ENCODE measurements at places on chromosomes 13 and 19. TPM values are rescaled to one million over a fixed set of nuclear protein-coding genes. Genes with fewer than 3 reads are reported as not detected.

- H3K27ac ChIP-seq: no peak overlapping the region
- no peaks in the 10 kb centered on the region for H3K36me3 ChIP-seq
- H3K4me3 ChIP-seq: no peak overlapping the region
- H3K27me3 ChIP-seq: no peaks in the 10 kb centered on the region
- DNase-seq: no peak
Measured at GRCh38 chr13:34822650-34823049, 119.4 kb upstream of the NBEA start.

- H3K27me3 ChIP-seq: no peaks in the 10 kb centered on the region
- H3K4me3 ChIP-seq: no peak overlapping the region
- no peaks in the 10 kb centered on the region for H3K36me3 ChIP-seq
- no peaks in the 10 kb centered on the region for H3K4me1 ChIP-seq
Measured at GRCh38 chr13:71015021-71015420, 852.0 kb downstream of the DACH1 start.

The CEACAM7 gene
- 2.1 TPM for total RNA-seq

The VSTM2B gene
- 0.23 TPM for total RNA-seq

The PEX11G gene
- 3.6 TPM for total RNA-seq

DNA sequence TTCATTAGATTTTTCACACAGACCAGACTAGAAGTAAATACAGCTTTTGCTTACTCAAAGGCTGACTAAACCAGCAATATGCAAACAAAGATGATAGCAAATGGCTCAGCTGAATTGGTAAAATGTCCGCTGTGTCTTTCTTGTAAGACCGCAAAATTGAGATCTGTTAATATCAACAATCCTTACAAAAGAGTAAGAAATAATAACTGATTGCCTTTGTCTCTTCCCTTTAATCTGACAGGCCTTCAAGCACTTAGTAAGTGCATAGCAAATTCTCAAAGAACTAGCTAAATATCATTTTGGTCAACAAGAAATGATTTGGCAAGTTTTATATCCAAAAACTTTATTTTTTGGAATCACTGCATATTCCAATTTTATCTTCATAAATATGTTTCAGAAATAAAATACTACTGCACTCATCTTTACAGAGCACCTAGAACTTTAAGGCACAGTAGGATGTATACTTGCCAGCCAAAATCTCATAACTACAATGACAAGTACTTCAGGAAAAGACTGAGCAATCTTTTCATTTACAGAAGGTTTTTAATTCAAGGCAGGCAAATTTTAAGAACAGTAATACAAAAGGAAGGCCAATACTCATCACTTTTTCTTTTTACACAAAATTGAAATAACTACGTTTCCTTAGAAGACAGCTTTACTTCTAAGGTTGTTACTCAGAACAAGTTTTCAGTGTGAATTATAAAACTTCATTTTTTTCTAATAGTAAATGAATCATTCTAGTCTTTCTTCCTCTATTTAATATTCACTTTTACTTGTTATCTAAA lies 1.1 kb downstream of the ELF1 start:
- H3K4me1 ChIP-seq: peaks cover 41% of the 10 kb centered on the region
- peak overlapping the region; percentile 8 for H3K27ac ChIP-seq
- DNase-seq: no peak
- H3K36me3 ChIP-seq: no peaks in the 10 kb centered on the region
- H3K27me3 ChIP-seq: no peaks in the 10 kb centered on the region

All from esophagus muscularis mucosa (tissue), 4 donors.